ENCODE measurements at places on chromosomes 6 and 20.

DNA sequence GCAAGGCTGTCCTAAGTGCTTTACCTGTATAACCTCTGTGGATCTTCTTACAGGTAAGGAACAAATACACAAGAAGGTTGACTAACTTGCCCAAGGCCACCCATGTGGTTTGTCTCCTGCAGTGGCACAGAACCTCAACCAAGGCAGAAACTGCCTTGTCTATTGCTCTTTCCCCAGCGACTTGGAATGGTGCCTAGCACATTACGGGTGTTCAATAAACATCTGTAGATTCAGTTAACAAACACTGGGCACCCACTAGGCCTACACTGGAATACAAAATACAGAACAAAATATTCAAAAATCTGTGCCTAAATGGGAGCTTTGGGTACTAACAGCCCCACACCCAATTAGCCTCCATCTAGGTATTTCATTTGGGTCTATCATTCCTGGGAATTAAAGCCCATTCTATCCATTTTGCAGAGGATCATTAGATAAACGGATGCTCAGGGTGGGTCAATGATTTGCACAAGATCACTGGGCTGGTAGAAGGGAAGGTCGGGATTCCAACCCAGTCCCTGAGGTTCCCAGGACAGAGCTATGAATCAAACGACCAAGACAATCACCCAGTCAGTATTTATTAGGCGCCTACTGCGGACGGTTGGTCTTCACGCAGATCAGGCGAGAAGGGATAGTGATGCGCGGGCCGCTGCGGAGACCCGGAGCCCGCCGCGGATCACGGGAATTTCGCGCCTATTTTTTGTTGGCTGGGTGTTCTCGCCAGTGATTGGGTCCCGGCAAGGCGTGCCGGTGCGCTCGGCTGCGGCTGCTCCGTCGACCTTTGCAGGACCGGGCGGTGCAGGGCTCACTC is at the start of gene STK35:
Gene STK35, plus strand, starts transcription at position 771 of the 808 bp plus-strand sequence. CDS start 55 bp downstream, outside the sequence.
- no peak for DNase-seq

DNA sequence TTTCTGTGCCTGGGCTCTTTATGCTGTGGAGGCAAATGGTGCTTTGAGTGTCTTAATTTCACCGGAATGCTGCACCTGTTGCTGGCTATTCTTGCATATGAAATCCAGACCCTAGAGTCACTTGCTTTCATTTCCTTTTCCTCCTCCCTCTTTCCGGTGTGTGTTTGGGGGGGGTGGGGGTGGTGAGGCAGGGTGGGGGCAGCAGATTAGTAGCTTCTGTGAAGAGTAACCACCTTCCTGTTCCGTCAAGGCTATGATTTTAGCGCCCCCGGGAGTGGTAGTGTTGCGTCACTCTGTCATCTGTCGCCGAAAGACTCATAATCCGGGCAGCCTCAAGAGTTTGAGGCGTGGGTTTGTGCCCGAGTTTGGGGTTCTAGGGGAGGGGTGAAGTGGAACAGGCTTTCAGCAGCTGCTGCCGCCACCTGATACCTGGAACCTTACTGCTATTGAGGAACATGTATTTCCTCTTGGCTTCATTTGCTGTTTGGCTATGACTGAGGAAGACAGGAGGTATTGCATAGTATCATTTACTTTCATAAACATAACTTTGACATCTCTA is 49.1 kb downstream of the UTRN start:
- DNase-seq: peak; percentile 85

DNA sequence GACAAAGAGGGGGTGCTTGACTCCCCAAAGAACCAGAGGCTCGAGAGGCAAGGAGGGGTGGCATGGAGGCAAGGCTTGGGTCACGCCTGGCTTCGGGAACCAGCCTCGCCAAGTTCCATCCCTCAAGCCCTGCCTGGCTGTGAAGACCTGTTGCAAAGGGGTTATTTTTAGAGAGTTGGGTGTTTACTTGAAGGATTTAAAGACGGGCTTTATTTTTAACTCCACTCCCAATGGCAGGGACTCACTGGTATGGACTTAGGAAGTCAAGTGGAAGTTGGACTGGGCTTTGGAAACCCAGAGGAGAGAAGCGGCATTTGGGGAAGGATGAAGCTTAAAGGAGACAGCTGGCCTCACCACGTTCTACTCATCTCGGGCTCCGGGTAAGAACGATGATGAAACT is 43.1 kb downstream of the JPH2 start:
- no peak for DNase-seq

DNA sequence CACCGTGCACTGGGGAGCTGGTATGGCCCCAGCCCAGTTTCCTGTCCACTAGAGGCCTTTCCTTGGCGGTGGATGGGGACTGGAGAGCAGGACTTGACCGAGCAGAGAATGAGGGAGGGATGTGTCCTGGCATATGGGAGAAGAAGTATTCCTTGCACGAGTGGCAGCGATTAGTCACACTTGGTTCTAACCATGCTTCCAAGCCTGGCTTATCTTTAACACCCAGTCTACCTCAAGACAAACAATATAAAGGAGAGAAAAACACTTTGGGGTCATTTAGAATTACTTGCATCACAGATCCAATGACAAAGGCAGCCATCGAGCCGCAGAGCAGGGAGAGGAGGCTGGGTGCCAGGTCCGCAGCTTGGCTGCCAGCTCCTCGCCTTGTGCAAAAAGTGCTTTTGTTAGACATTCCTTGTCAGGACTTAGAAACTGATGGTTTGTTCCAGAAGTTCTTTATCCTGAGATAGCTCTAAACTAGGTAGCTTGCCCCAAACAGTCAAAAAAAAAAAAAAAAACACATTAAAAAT is 214.9 kb upstream of the GMDS start:
- no peak for DNase-seq

DNA sequence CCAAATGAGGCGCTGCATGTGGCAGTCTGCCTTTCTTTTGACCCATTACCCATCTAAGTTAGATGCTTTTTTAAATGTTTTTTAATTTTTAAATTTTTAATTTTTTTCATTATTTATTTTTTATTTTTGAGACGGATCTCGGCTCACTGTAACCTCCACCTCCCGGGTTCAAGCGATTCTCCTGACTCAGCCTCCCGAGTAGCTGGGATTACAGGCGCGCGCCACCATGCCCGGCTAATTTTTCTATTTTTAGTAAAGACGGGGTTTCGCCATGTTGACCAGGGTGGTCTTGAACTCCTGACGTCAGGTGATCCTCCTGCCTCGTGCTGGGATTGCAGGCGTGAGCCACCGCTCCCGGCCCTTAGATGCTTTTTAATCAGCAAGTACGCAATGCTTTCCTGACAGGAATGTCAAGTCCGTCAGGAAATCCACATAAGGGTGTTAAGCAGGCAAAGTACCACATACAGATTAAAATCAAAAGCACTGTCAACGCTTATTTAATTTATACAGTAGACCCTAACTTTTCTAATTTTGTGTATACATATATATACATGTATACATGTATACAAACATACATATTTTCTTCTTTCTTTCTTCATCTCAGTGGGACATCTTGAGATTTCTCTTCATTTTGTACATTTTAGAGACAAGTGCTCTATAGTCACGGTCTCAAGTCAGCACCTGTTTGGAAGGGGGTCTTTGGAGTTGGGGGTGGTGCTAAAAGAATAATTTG is 995 bp upstream of the GSTA4 start:
- DNase-seq: peak; percentile 45

DNA sequence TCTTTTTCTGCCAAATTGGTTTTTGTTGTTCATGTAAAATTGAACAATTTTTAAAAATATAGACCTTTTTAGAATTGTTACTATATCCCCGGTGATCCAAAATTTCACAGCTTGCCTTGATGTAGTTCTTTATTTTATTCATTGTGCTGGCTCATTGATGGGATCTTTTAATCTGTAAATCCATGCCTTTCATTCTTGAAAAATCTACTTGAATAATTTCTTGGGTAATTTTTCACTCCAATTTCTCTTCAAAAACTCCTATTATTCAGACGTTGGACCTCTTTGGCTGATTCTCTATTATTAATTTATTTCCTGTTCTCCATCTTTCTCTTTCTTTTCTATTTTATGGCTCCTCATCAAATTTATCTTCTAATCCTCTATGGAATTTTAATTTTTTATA is 476.1 kb upstream of the CITED2 start:
- DNase-seq: no peak

- DNase-seq: no peak
These were observed 39.3 kb upstream of the SMLR1 start for GRCh38 chr6:130787726-130788500.

GRCh38 chr6:73452107-73452461 is at the start of gene CGAS:
Gene CGAS, minus strand, starts transcription at chr6:73452297. Its CDS starts 116 bp downstream, at chr6:73452181.
- DNase-seq: peak; percentile 65

DNA sequence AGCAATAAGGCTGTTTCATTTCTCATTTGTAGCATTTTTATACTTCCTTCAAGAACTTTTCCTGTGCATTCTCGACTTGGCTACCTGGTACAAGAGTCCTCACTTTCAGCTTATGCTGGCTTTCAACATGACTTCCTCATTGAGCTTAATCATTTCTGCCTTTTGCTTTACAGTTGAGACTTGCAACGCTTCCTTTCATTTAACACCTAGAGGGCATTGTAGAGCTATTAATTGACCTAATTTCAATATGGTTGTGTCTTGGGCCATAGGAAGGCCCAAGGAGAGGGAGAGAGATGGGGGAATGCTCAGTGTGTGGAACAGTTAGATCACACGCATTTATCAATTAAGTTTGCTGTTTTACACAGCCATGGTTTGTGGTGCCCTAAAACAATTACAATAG is 37.2 kb downstream of the SLC22A2 start:
- no peak for DNase-seq

GRCh38 chr20:63771046-63771707 is 31.6 kb downstream of the SLC2A4RG start:
- DNase-seq: no peak

GRCh38 chr6:22664968-22665367 is 95.6 kb downstream of the HDGFL1 start:
- no peak for DNase-seq

All from immature natural killer cell (primary cell).